ENCODE measurements at places on chromosomes 1 and 21. TPM values are rescaled to one million over a fixed set of nuclear protein-coding genes. Genes with fewer than 3 reads are reported as not detected.

Gene TFF2
- total RNA-seq: not detected

Gene MCOLN2
- total RNA-seq: 0.29 TPM

Gene AMY1B
- not detected for total RNA-seq

Gene RGS1
- total RNA-seq: 1.6 TPM

Gene ZNF593OS
- total RNA-seq: not detected

Gene TNFAIP8L2
- not detected for total RNA-seq

All from placental pericyte (primary cell).